ENCODE measurements at places on chromosomes 7 and 10. TPM values are rescaled to one million over a fixed set of nuclear protein-coding genes. Genes with fewer than 3 reads are reported as not detected.
A peak's percentile ranks its signal among the peaks of the same experiment; 100 is the strongest.

- DNase-seq: no peak
Measured at GRCh38 chr7:48471196-48471595, 299.9 kb downstream of the ABCA13 start.

GRCh38 chr7:82428186-82428961, 15.2 kb downstream of the CACNA2D1 start:
- no peak for DNase-seq

- DNase-seq: no peak
Measured at GRCh38 chr10:127702271-127702670, 34.7 kb upstream of the FOXI2 start.

DNA sequence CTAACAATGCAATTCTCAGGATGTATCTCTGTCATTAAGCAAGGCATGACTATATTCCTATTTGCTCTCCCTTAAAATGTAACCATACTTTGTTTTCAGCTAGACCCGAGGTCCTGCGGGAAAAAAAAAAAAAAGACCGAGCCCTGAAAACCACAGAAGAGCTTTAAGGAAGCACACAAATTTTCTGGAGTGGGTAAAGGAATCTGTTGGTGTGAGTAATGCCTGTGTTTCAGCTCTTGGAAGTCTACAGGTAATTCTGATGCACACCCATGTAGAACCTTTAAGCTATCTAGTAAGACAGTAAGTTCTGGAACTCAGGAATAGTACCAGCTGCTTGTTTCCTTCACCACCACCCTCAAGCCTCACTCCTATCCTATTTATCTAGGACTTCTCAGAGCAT, 351.1 kb downstream of the PARD3 start:
- DNase-seq: no peak

DNA sequence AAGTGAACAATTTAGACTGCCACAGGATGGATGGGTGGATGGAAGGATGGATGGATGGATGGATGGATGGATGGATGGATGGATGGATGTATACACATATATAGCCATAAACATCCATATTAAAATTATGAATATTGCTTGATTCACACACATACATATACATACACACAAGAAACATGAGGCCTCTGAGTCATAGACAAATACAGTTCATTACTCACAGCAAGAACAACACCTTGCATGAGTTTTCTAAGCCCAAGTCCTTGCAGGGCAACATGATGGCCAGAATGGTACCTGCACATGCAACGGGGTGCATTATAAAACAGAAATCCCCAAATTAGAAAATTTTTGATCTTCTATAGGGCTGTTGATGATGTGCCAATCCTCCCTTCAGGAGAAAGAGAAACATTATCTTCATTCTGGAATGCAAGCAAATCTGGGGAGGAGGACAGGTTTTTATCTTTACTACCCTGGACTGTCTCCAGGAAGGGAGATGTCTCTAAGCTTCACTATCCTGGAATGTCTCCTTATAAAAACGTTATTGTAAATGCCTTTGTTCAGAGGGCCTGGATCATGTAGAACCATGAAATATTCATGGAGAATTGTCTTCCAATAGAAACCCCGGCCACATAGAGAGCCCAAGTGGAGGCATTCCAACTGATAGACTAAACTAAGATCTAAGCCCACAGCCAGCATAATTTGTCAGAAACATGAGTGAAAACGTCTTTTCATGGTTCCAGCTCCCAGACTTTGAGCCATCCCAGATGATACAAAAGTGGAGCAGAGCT, 238.6 kb upstream of the LRRN3 start:
- DNase-seq: no peak

DNA sequence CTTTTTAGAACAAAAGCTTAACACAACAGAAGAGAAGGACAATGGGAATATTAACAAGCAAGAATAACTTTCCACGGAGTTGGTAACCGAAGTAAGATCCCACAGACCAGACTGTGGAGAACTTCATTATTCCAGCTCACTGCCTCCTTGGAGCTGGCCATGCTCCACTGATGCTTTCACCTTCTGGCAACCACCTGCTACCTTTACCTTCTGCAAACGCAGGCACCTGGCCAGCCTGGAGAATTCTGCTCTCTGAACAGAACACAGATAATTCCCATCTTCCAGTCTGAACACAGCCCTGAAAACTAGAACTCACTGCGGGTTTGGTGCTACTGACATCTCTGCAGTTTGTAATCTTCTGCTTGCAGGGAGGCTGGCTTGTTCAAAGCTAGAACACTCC, 66.5 kb downstream of the JAZF1 start:
- no peak for DNase-seq

DNA sequence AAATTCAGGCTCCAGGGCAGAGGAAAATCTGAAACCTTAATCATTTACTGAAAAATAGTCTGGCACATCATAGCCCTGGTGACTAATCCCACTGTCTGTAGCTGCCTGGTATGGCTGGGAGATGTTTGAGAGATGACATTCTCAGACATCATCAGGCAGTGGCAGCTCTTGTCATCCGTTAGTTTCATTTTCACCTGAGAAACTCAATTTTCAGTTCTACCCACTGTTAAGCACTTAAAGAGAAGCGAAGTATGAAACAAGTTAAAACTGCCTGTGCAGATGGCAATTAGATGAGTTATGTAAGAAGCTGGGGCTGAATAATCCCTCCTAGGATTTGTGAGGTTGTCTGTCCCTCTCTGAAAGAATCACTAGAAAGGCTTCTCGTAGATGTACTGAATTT, 150.2 kb downstream of the NSUN6 start:
- DNase-seq: peak; percentile 43

- DNase-seq: no peak
Measured at GRCh38 chr10:17262502-17262901, 34.5 kb downstream of the VIM start.

- DNase-seq: no peak
Measured at GRCh38 chr10:7340179-7340874, 70.5 kb downstream of the SFMBT2 start.

DNA sequence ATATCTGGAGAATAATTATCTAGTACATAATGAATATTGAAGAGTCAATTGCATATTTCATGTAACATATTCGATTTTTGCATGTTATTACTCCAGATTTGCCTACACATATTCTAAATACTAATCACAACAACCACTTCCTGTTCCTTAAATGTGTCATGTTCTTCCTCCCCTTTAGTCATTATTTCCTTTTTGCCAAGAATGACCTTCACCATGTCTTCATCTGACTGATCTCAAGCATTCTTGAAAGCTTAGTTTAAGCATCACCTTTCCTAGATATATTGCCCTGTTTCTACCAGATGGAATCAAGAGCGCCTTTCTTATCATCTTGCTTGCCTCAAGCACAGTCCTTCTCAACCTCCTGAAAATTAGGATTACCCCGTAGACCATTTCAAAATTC, 23.5 kb upstream of the MEOX2 start:
- no peak for DNase-seq

DNA sequence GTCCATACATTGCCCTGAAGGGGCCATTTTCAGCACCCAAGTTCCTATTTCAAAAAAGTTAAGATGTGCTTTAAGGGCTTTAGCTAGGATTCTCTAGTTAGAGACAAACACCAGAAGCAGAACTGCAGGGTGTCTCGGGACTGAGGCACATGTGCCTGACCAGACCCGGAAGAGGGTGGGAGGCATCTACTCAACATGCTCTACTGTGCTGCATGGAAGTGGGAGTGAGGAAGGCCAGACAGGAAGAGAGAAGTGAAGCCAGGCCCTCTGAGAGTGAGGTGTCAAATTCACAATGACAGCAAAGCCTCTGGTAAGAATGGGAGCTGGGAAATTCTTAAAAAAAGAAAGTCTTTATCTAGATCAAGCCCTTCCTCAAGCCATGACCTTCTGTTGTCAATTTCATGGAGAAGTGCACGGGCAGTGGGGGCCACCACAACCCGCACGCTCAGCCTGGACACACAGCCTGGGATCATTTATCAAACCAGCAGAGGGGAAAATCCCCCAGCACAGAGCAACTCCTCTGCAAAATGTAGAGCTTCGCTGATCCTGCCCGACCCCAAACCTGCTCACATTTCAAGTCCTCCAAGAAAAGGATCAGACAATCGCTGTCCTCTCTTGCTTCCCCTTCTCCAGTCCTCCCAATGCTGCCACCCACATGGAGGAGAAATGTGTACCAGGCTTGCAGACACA, 38.7 kb downstream of the PLXNA4 start:
- no peak for DNase-seq

DNA sequence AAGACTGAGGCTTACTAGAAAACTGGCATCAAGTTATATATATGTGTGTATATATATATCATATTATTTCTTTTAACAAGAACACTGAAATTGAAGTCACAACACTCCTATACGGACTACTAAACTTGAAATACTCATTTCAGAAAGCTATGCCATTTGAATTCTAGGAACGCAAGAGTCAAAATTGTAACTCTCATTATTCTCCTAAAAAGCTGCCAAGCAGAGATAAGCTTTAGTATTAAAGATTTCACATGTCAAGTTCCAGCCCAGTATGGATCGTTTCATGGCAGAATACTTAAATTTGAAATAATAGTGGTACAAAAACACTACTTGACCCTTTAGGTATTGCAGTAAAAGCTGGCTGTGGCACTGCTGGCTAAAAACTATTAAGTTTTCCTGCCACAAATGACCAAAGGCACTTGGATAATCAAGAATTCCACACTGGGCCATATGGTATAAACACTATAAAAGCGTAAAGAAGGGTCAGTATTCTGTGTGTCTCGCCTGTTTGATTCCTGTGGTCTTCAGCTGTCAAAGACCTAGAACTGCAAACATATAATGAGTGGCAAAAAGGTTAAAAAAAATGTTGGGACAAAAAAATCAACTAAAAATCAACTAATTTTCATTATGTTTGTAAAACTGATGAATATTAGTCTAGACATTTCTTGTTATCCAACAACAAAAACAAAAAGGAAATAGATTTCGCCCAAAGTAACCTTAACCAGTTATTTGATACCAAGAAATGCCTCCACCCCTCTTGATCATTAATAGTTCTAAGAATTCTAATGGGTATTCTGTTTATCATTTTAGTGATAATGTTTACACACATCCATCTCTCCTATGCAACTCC, 2.4 kb downstream of the CCDC71L start:
- DNase-seq: no peak

- DNase-seq: peak; percentile 28
Measured at GRCh38 chr7:72785166-72785955, 42.6 kb downstream of the TYW1B start.

DNA sequence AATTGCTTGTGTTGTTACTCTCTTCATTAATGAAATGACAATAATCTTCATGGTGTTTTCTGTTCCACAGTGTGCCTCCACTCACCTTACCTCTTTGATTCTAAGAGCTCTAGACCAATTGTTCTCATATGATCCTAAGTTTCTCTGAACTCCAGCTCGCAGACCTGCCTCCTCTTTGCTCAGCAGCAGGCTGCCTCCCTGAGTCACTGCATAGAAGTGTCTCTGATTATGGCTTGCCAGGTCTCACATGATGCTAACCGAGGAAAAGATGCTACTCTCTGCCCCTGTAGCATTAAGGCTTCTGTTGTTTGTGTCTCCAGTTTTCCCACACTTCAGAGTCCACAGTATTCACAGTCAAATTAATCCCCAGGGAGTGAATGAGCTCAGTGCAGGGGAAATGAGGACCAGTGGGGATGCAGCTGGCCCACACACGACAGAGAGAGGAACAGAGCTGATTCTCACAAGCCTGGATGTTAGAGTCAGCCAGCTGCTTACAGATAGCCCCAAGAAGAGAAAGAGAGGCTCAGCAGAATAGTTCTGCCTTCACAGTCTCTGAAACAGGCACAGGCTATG, 145.9 kb upstream of the EGR2 start:
- DNase-seq: no peak

DNA sequence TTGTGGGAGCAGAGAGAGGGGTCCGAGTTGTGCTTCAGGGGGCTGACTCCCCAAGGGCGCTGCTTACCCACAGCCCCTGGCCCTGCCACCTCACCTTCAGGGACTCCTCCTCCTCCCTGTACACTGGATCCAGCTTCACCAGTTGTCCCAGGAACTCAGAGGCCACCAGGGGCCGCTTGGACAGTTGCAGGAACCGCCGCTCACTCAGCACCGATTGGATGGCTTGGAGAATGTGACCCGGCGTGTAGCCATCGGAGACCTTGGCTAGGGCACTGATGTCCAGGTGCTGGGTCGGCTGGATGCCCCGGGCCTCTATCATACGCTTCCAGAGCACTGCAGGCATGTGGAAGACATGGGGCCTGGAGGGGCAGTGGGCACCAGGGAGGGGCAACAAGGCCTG, 4.5 kb upstream of the ASB10 start:
- DNase-seq: no peak

DNA sequence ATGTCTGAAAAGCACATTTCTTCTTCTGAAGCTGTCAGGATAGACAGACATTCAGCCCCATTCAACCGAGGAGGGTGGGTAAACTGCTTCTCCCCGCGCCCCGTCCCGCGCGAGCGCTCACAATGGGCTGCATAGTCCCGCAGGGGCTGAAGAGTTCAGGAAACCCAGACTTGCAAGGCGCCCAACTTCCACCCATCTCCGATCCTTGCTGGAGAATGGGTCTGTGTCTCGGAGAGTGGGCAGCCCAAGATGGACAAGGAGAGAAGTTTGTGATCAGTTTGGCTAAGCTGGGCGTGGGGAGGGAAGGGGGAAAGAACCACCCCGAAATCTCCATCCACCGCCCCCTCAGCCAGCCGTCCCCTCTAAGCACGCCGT, 686 bp downstream of the AASS start:
- DNase-seq: no peak

DNA sequence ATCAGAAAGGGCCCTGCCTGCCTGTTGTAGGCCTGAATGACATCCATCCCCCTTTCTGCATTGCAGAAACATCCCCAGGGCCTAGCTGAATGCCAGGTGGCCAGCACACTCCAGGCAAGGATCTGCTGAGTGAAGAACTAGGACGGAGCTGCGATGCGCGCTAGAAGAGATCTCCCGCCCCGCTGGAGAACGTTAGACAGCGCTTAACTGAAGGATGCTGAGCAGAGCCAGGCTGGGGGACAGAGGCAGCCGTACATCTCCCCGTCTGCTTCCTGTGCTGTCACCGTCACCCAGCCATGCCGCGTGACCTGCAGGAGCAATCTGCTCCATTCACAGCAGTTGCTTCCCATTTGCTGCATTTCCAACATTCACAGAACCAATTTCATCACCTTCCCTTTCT, 73.3 kb downstream of the FAM53B start:
- DNase-seq: no peak

GRCh38 chr7:79452032-79452494, 1.4 kb downstream of the MAGI2 start:
- DNase-seq: no peak

The SVOPL gene
- not detected for total RNA-seq

The SEC61G gene
- total RNA-seq: 563 TPM

The GBX1 gene
- total RNA-seq: not detected

The CALML5 gene
- not detected for total RNA-seq

The CAMK2G gene
- 18.8 TPM for total RNA-seq

The TRPV5 gene
- total RNA-seq: not detected

The ITGB8 gene
- total RNA-seq: 104 TPM

The SFRP4 gene
- total RNA-seq: 0.21 TPM

The OPN4 gene
- total RNA-seq: not detected

The PNLIPRP2 gene
- not detected for total RNA-seq
